Activated T-helper 9 cell treated with anti-CD3 and anti-CD28 coated beads, Interleukin-2, amount 50 U/mL, for 16 hours (primary cell): ENCODE measurements at places on chromosomes 7 and 10.
A peak's percentile ranks its signal among the peaks of the same experiment; 100 is the strongest.

- no peak for DNase-seq
Observed at GRCh38 chr7:1665549-1666316, 4.3 kb upstream of the ELFN1 start.

DNA sequence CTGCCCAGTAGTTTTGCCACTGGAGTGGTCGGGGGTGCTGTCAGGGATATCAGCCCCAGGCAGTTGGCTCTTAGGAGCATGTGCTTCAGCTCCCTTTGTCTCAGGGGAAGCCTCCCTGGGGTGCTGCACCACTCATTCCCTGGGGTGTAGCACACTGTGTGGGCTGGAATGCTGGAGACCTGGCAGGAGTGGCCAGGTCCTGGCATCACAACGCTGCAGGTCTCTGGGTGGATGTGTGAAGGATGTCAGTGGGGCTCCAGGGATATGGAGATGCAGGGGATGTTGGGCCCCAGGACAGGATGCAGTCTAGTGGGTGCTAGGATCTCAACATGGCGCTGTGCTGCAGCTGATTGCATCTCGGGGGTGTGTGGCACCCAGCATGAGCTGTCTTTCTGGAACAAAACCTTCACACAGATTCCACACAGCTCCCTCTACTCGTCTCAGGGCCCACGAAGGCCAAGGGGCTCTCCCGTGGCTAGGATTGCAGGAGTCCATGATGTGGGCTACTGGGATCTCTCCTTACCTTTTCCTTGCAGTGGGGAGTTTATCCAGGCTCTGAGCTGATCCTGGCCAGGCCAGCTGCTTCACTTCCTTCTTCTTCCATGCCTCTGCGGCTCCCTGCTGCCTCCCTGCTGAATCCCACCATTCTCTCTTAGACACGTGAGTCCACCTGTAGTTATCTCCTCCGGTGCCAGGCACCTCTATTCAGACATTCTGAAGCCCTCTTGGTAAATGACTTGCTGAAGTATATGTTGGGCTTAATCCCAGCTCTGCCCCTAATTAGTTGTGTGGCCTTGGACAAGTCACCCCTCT is 295.1 kb downstream of the RPS24 start:
- no peak for DNase-seq

DNA sequence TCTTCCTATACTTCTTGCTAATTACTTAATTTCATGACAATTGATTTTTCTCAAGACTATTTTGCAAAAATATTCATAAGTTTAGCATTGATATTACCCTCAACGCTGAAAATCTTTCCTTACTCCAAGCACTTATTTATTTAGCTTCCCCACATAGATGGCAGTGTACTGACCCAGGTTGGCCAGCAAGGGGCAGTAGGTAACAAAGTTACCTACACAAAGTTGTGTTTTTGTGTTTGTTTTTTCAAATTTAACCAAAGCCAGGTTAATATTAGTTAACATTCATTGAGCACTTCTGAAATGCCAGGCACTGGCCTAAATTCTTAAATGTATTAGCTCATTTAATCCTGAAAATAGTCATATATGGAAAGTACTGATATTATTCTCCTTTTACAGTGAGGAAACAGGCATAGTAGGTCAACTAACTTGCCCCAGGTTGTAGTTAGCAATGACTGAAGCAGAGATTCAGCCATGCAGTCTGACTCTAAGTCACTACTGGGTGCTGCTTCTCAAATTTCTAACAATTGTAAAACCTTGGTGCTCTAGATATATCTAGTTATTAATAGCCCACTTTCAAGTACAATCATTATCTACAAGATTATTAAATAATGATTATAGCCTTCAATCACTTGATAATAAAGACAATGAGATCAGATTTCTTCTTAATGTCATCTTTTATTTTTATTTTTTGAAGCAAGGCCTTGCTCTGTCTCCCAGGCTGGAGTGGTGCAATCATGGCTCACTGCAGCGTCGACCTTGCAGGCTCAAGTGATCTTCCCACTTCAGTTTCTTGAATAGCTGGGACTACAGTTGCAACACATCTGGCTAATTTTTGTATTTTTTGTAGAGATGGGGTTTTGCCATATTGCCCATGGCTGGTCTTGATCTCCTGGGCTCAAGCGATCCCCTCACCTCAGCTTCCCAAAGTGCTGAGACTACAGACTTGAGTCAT is 5.8 kb upstream of the GGCT start:
- no peak for DNase-seq

DNA sequence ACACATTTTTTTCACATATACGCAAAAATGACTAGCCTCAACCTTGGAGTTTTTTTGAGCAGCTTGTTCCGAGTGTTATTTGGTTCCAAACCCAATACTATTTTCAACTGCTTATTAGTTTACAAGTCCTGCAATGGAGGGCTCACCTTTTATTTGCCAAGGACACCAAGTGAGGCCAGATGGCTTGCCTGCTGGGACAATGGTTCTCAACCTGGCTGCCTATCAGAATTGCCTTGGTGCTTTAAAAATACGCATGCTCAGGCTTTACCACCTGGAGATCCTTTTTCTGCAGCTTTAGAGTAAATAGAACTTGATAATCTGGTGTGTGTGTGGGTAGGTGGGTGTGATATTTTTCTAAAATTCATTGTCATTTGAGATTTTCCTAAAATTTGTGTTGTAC is 276.8 kb downstream of the MTERF1 start:
- DNase-seq, result no peak

DNA sequence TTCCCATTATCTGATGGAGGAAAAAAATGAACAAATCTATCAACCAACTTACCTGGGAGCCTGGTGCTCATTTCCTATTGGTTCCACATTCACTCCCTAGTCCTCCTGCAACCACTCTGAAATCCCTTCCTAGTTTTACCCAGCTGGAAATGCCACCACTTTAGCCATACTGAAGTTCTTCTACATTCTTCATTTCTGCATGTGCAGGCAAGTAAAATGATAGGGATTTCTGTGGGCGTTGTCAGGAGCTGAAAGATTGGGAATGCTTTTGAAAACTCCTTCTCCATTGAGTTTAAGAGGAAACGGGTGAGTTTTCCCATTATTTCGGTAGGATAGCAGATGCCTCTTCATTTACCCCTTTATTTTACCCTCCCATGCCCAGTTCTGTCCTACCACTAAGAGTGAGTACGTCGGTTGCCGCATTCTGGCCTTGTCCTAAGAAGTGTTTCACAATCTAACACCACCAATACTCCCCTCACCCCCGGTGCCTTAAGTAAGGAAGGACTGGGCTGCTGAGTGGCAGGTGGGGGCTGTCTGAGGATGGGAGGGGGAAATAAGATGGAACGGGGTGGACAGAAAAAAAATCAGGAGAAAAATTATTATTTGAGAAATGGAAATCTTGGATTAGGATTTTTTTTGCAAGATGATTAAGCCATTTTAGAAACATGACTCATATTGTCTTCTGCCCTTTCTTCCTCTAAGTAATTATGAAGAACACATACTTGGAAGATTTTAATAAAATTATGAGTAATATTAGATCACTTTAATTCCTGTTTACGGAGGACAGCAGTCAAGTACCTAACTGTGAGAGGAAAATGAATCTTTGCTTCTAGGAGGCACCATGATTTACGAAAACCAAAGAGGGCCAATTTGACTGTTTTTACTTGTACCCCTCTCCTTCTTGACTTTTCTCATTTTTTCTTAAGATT is 13.2 kb upstream of the TAS2R60 start:
- no peak for DNase-seq

GRCh38 chr7:16315280-16315679 is 106.1 kb downstream of the CRPPA start:
- no peak for DNase-seq

DNA sequence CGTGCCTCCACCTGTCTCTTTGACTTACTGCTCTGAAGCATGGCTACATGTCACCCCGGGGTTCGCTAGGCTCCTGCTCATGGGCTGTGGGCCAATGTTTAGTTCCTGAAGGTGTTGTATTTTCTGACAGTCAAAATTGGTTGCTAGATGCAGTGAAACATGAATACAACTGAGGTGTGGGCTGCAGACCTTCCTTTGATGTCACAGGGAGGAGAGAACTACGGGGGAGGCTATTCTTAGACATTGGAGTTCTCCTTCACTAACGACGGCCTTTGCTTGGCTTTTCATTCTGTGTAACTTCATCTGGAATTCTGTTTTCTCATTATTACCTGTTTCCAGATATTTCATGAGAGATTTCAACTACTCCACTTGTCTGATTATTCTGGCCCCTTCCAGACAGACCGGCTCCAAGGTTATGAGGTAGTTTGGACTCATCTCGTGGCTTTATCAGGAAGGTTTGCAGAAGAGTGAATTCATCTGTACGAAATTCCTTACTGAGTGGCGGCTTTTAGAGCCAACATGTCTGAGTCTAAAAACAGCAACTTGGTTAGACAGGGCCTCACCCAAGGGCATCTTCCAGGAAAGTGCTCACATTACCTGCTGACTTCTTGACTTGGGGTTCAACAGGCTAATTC is 774.7 kb downstream of the SUGCT start:
- no peak for DNase-seq

GRCh38 chr7:17234030-17234397 is 64.4 kb upstream of the AHR start:
- peak; percentile 19 for DNase-seq

- no peak for DNase-seq
Observed at GRCh38 chr10:119441151-119441821, 101.2 kb downstream of the RGS10 start.

GRCh38 chr7:106375499-106375898 is 90.7 kb upstream of the NAMPT start:
- DNase-seq, result no peak

DNA sequence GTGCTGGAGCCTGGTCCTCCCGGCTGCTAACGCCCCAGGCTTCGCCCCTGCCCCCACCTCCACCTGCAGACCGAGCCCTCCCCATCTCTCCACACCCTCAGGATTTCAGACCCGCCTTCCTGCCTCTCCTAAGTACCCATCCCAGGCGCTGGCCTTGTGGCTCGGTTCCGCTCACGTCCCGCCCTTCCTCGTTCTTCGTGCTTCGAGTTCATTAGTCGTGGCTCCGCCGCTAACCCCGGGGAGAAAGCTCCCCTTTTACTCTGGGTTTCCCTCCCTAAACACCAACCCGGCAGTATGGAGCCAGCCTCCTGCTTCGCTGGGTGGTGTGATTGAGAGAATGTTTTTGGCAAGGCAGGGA is 11.2 kb downstream of the EMX2 start:
- DNase-seq, result no peak

- no peak for DNase-seq
Observed at GRCh38 chr7:114026486-114027089, 107.8 kb upstream of the PPP1R3A start.

GRCh38 chr10:48333856-48334255 is 27.4 kb downstream of the MAPK8 start:
- DNase-seq, result no peak

DNA sequence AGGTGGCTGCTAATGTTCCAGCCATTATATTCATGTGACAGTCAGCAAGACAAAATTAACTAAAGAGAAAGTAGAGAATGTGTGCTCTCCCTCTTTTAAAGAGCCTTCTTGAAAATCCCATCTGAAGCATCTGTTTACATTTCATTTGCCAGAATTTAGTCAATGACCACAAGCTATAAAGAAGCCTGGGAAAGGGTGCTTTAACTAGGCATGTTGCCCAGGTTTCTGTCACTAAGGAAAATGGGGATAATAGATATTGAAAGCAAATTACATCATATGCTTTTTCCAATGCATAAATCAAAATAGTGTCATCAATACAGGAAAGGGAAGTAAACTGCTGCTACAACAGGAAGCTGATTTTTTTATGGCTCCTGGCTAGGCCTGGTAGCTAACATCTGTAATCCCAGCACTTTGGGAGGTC is 67.7 kb downstream of the ELAPOR2 start:
- no peak for DNase-seq

GRCh38 chr10:119396709-119397071 is 145.8 kb downstream of the RGS10 start:
- no peak for DNase-seq

- DNase-seq, result no peak
Observed at GRCh38 chr7:100351657-100352058, 6.3 kb upstream of the PILRB start.
